ENCODE measurements at places on chromosomes 2 and 18.

- no peak for DNase-seq
Measured at GRCh38 chr2:55899881-55900280, 23.7 kb downstream of the EFEMP1 start.

DNA sequence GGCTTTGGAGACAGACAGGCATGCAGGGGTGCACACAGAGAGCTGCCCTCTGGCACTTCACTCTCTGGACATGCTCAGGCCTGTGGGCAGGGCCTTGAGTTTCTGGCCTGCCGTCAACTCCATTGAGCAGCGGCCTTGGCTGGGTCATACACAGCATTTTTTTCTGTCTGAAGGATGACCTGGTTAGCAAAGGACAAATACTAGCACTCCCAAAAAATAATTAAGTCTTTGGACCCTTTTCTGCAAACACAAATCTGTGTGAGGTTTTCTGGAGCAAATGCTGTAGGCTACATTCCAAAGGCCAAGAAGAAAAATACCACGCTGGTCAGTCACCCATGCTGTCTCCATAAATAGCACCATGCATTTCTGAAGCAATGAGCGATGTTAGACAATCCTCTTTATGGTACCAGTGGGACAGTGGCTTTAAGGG is 124.7 kb upstream of the CTAGE1 start:
- no peak for DNase-seq

- no peak for DNase-seq
Measured at GRCh38 chr2:68217729-68218128, 34.6 kb downstream of the PPP3R1 start.

DNA sequence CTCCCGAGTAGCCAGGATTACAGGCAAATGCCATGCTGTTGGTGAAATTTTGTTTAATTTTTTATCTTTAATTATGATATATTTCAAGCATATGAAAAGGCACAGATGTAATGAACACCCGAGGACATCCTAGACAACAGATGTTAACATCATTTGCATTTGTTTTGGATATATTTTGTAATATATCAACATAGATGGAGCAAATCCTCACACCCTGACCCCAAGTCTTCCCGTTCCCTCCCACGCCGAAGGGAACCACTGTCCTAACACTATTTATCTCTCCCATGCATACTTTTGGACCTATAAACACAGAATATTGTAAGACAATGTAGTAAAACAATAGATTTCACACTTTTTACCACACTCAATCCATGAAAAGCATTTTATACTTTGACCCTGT is 99.5 kb downstream of the GFPT1 start:
- DNase-seq, result no peak

- no peak for DNase-seq
Measured at GRCh38 chr2:157644776-157645175, 16.1 kb upstream of the ACVR1C start.

GRCh38 chr2:66036948-66037347 is 398.0 kb upstream of the MEIS1 start:
- no peak for DNase-seq

DNA sequence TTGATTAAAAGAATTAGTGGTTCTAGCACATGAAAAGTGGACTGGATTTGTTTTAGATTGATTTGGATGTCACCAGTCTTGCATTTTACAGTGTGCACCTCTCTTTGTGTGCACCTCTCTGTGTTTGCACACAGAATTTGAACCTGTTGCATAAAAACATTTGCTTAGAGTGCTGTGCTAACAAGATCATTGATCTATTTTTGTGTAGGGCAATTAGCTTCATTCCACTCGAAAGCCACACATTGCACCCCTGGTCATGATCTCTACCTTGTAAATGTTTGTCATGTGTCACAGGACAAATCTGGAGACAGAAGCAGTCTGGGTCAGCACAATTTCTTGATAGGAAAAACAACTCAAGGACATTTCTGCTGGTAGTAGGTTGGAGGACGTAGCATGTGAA is 258.7 kb upstream of the LINC00305 start:
- no peak for DNase-seq

- DNase-seq, result no peak
Measured at GRCh38 chr18:51127664-51128063, 69.8 kb downstream of the MEX3C start.

- DNase-seq, result no peak
Measured at GRCh38 chr18:45168866-45169600, 446.2 kb upstream of the SLC14A2 start.

GRCh38 chr18:51077217-51077616 is 47.2 kb downstream of the SMAD4 start:
- DNase-seq, result no peak

DNA sequence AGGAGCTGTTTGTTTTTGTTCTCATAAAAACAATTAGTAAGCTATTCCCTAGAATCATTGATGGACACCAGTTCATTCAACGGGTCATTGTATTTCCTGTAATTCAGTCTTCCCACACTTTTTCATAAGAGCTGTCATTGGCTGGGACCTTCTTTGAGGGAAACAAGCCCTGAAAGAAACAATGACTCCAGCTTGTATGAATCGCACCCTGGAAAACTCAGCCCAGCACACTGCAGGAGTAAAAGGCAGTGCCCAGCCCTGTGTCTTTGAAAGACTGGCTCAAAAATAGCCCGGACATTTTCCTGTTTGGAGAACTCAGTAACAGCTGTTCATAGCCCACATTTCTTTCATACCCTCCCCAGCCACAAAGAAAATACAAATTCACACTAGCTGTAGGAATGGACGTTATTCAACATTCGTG is 81.5 kb downstream of the NCKAP5 start:
- no peak for DNase-seq

DNA sequence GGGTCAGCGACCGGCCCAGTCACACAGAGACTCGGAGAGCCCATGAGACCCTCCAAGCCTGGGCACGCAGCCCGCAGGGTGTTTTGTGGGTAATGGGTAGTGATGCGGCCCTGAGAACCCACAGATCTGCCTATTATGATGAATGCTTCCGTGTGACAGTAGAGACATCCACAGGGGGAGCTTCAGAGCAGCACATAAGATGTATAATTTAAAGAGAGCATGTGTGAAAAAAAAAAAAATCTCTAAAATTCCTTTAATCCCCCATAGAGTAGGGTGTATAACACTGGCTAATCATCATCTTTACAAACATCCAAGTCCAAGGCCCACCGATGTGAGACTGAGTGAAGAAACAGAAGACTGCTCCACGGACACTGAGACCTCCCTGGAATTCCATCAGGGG is 34.6 kb downstream of the BIN1 start:
- DNase-seq, result no peak

DNA sequence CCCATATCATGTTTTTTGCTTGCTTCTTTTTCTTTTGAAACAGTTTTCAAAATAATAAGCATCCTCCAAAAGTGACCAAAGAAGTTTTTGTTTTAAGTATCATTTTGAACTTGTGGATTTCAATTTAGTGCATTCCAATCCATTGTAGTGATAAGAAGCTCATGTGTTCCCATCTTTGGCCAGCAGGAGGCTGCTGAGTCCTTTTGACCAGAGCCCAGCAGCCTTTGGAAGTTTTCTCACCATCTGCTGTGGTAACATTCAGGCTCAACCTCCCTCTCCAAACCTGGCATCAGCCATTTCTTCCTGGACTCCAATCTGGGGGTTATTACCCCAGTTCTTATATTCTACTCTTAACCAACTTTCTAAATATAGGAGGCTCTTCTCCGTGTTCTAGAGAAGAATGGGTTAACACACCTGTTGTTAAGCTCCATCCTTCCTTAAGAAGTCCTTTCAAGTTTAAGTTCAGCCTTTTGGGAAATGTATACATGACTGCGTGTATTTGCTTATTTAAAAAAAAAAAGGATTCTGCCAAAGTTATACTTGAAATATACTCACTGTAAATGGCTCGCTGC is 39.0 kb upstream of the MAL start:
- DNase-seq, result no peak

DNA sequence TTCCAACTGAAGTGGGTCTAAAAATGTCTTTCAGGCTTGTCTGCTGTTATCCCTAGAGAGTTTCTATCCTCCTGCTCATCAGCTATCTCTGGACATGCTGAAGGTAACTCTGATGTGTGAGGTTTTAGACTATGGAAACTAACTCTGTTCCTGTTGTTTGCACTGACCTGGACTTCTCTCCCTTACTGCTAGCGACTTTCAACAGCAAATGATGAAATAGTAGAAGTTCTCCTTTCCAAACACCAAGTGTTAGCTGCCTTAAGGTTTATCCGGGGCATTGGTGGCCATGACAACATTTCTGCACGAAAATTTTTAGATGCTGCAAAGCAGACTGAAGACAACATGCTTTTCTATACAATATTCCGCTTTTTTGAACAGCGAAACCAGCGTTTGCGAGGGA is 26.9 kb downstream of the RMC1 start:
- no peak for DNase-seq

- no peak for DNase-seq
Measured at GRCh38 chr2:207394812-207395534, 134.8 kb upstream of the CREB1 start.

GRCh38 chr2:225600444-225600843 is 200.9 kb downstream of the NYAP2 start:
- DNase-seq, result no peak

GRCh38 chr2:230356084-230356483 is 29.1 kb downstream of the SP140L start:
- no peak for DNase-seq

DNA sequence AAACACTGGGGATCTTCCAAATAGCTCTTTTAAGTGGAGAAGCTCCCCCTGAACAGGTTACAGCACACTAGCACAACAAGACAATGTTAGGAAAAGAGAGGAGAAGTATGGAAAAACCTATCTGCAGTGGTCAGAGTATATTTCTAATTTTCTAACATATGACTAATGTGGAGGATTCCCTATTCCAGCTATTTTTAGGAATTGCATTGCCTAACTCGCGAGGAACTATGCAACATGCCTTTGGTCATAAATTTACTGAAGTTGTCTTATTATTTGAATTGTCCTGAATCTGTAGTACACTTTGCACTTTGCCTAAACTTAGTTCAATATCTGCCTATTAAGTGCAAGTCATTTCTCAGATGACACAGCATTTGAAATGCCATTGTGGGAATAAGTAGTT is 381.4 kb downstream of the CCDC85A start:
- DNase-seq, result no peak

DNA sequence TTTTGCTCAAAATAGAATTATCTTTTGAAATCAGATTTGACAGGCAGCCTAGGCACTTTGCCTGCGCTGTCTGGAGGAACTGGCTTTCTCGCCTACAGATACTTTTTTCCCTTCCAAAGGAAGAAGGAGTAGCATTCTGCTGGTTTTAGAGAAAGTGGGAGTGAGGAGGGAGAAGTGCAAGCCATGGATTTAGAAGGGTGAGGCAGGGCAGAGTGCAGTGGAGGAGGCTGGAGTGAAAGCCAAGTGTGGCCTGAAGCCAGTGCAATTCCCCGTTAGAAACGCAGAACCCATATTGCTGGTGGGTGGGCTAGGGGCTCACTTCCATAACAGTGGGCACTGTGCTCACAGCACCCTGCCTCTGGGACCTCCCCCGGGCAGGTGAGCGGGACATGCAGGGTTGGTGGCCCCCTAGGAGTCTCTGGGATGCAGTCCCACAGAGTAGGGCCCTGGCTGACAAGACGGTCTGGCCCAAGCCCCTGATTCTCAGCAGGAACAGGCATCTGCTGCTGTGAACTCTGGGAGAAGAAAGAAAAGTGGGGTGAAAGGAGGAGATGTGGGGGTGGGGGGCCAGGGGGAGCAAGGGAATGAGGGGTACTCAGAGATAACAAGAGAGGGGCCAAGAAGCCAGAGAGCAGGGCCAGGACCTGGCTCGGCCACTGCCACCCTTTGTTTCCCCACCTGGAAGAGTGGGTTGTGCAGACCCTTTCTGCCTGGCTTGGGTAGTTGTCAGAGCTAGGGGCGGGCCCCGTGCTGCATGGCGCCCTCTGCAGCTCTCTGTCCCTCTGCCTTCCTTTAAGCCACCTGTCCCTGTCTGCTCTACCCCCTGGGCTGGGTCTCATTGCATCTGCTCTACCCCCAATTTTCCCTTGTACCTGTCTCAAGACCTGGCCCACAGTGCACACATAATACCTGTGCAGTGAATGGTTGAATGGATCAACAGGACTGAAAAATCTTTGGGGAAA is 273.5 kb upstream of the HS6ST1 start:
- no peak for DNase-seq

DNA sequence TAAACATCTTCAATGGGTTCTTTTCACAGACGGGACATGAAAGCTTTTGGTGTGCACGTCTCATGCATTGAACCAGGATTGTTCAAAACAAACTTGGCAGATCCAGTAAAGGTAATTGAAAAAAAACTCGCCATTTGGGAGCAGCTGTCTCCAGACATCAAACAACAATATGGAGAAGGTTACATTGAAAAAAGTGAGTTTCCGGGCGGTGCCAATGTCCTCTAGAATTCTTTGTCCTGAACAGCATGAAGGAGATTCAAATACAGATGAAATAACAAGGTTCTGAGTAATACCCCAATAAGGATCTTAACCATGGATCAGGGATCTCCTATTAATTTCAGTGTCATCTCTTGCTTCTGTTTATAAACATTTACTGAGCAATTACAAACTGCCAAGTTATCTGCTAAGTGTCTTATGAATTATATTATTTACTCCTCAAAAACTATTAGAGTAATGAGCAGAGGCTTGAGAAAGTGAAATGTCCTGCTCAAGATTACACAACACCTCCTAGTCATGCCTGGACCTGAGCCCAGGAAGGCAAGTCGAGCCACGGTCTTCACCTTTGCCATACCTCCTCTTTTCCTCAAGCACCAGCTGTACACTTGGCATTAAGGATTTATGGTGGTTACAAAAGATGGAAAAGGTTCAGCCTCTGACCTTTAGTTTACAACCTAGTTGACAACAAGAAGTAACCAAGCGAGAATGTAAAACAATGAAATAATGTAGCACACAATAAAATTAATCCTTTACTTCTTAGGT is 22.6 kb downstream of the DHRS9 start:
- DNase-seq, result no peak

GRCh38 chr2:119517433-119517832 is 6.8 kb downstream of the SCTR start:
- DNase-seq, result peak; percentile 14

GRCh38 chr2:10359246-10359645 is 56.5 kb downstream of the HPCAL1 start:
- DNase-seq, result no peak

GRCh38 chr2:232878855-232879617 is 9.0 kb downstream of the SNORC start:
- no peak for DNase-seq

All from NCI-H1694 treated with DMSO at 0.1 percent for 48 hours (cell line).